Stimulated activated CD8-positive, alpha-beta memory T cell treated with anti-CD3 and anti-CD28 coated beads, Interleukin-4, amount 100 ng/mL, for 1 hour (primary cell): ENCODE measurements at places on chromosomes 7 and 10.

DNA sequence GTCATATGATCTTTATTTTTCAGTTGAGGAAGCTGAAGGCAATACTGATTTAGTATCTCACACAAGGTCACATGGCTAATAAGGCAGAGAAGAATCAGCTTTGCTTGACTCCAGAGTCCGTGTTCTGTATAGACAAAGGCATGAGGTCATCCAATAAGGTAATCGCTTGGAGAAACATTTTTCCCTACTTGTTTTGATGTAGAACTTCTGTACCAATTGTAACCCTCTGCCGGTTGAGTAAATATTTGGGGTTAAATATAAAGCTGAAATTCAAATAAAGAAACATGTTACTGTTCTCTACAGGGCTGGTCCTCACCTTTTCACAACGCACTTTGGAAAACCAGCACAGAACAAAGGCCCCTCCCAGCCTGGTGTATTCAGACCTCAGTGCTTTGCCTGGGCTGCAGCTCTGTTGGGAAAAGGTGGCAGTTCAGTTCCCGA is 83.0 kb upstream of the INSYN2A start:
- DNase-seq, result no peak

DNA sequence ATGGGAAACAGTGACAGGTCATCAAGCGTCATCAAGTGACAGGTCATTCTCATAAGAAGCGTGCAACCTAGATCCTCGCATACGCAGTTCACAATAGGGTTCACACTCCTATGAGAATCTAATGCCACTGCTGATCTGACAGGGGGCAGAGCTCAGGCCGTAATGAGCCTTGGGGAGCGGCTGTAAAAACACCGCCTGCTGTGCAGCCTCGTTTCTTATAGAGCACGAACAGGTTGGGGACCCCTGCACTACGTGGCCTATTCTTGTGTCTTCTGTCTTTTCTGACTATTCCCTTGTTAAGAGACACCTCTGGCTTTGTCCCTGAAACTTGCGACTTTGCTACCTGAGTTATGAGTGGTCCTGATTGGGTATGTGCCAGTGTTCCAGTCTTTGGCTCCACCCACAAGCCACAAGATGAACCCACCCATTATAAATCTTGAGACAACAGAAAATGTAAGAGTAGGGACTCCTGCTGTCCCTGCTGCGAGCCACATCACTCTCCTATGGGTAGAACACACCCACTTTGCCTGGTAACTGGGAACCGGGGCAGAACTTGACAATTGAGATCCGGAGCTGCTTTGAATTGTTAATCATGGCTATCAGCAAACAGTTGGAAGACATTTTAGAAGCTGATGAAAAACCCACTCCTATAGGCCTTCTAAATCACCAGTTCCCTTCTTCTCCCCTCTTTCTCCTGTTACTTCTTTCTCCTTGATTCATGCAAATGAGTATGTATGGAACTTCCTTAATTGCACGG is 55.8 kb upstream of the EXOC4 start:
- no peak for DNase-seq

GRCh38 chr10:111600772-111601171 is 523.9 kb downstream of the ADRA2A start:
- no peak for DNase-seq

GRCh38 chr10:128927497-128928161 is 539.4 kb upstream of the MGMT start:
- no peak for DNase-seq

GRCh38 chr7:80372415-80372814 is 139.4 kb downstream of the GNAT3 start:
- DNase-seq, result no peak

DNA sequence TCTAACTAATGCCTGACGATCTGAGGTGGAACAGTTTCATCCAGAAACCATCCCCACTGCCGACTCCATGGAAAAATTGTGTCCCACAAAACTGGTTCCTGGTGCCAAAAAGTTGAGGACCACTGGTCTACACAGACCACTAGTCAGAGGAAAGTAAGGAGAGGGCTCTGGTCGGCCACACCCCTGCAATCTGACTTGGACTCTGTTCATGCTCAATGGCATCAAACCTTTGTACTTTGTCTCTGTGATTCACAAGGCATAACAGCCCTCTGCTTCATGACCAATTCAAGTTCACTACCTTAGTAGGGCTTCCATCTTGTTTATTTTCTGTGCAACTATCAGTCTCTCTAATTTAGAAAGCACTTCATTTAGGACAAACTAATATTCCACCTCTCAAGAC is 1.8 kb downstream of the TUBAL3 start:
- DNase-seq, result no peak

DNA sequence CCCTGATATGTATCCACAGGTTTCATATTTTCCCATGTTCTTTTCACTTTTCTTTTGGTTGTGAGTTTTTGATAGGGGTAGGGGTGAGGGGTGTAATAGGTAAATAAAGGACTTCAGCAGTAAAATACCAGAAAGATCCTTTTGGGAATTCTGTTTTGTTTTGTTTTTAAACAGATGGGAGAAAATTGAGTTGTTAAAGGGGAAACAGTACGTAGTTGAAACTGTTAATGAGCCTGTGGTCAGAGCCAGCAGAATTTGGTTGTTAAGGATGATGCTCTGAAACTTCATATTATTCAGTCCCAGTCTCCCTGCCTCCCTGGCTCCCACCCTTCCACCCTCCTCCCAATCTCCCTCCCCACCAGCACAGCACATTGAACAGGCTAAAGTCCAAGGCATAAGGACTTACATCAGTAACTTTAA is 195.9 kb downstream of the CREB5 start:
- DNase-seq, result no peak

DNA sequence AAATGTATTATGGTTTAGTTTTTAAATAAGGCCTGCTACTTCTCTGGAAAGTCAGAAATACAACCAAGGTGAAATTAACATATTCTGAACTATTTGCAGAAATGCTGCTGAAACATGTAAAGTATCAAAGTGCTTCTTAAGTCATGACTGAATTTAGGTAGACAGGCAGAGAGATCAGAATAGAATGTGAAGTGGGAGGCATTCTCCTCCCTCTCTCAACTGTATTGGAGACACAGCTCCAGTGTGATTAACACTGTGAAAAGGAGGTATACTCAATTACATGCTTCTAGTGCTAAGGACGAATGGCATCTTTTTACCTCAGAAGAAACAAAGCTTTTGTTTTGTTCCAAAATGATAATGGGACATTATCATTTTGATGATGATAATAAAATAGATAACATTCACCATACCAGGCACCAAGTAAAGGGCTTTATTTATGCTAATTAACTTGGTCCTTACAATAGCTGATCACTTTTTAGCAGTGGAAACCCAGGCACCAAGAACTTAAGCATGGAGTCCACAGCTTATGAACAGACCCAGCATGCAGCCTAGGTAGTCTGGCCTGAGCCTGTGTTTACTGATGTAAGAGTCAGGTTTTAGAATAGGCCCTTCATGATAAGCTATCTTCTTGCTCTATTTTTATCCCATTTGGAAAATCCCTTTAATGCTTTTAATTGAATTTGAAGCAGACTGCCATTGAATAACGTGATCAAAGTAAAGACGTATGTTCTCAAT is 26.0 kb downstream of the PPP1R9A start:
- no peak for DNase-seq

DNA sequence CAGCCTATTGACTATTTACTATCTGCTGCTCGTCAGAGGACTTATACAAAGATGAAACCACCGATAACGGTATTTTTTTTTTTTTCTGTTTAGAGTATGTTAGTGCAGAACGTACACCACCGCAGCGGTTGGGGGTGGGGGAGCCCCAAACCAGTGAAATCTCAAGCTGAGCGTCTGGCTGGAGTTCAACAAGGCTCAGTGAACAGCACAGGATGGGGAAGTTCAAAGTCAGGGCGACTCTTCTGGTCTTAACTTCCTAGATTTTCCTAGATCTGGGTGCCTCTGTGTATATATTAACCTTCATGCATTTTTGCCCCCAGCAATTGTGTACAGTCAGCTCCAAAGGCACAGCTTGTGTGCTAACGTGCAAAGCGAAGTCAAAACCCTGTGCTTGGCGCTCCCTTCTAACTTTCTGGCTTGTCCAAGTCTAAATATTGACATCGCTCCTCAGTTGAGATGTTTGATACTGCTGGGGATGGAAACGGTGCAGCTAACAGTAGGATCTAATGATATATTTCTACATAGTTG is 1.1 kb downstream of the RHOBTB1 start:
- DNase-seq, result no peak

- no peak for DNase-seq
These were observed 774.2 kb downstream of the MAGI2 start for GRCh38 chr7:78679112-78679876.

GRCh38 chr10:121926157-121926556 is 1.7 kb downstream of the ATE1 start:
- DNase-seq, result no peak

DNA sequence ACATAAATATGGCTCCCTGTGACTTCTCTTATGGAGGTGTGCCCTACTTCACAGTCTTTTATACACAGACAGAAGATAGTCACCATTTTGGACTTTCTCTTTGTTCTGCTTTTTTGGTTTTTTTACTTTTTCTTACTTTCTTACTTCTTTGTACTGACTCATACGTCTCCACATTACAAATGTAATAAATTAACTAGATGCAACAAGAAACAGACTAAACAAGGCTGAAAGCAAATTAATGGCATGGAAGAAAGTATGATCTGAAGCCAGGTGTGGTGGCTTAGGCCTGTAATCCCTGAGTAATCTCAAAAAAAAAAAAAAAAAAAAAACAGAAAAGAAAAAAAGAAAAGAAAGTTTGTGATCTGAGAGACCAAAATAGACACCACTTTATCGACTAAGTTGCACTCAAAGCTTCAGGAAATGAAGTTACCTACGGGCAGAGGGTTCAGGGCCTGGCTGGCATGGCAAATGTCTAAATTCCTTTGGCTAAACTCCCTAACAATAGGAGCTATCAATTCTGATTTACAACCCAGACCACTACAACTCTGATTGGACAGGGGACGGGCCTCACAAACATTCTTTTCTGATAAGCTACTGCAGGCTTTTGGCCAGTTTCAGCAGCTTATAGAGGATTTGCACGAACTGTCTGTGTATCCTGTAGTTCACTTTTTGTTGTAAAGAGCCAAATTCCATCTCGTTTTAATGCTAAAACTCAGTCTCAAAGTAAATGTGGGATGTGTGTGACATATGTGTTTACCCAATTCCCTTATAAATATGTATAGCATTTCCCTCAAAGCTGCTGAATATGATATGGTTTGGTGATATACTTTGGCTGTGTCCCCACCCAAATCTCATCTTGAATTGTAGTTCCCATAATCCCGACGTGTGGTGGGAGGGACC is 129.1 kb downstream of the SEPTIN14 start:
- no peak for DNase-seq

DNA sequence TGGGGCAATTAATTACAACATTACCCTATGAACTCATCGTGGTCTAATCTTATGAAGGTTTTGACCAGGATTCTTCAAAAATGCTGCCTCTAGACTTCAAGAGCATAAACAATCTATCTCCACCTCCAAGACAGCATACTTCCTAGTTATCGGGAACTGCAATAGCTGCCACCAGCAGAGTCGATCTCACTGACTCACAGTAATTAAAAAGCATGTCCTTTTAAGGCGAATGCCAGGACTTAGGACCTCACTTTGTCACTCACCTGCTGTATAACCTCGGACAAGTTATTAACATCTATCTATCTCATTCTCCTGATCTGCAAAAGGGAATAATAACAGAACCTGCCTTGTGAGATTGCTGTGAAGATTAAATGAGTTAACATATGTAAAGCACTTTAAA is 666.0 kb upstream of the COBL start:
- no peak for DNase-seq

- no peak for DNase-seq
These were observed 11.7 kb downstream of the STAM start for GRCh38 chr10:17655567-17656146.

DNA sequence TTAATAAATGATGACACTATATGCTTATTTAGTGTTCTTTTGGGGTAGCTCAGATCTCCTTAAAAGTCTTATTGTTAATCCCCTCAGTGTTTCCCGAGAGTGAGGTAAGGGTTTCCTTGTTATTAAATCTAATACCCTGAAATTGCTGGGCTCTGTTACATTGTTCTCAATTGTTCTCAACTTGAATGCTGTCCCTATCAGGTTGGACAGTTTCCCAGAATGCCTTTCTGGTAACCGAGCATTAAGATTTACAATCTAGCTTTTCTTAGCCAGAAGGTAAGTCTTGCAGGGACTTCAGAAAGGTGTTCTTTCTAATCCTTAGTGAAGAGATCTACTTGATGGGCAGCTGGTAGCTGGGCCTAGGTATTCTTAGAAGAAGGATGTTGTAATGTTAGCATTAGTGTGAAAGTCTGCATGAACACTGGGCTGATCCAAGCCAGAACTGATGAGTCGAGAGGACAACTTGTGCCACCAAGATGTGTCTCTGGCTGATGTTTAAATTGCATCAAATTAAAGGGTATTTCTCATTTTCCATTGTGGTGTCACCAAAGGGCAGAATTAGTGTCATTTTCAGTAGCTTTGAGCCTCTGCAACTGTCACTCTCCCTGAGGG is 89.9 kb downstream of the SND1 start:
- DNase-seq, result no peak

DNA sequence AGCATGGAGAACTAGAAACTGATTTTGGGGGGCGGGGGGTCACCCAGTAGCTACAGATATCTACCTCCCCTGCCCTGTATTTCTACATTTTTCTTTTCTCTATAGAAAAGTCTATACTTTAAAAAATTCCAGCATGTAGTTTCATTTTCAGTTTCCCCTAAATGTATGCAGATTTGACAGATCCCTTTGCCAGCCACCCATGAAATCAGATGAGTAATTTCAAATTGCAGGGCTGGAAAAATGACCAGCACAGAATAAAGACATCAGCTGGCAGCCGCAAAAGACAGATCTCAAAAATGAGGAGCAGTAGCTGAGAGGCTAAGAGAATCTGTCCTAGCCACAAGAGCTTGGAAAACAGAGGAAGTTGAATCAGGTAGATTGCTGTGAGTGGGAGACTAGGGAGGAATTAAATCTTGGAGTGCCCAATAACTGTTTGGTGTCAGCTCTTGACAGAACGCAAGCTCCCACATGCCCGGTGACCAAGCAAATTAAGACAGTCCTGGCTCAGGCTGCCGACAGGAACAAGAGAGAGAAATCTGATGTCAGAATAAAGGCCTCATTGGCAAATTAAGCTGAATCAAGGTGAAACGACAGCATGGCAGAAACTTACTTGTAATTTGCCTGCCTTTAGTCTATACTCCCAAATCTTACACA is 24.5 kb downstream of the ADRB1 start:
- no peak for DNase-seq

DNA sequence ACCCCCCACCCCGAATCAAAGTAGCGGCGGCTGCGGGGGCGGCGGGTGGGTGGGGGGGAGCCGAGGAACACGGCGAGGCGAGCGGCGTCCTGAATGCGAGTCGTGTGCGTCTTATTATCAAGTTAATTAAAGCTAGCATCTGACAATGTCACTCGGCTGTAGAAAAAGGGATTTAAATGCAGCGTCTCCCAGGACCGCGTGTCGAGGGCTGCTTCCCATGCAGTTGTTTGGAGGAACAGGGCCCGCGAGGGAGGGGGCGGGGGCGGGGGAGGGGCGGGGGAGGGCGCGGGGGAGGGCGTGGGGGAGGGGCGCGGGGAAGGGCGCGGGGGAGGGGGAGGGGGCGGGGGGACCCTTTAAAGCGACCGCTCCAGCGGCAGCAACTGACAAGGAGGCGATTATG is 2.7 kb upstream of the UNCX start:
- DNase-seq, result no peak

- DNase-seq, result no peak
These were observed 140.4 kb upstream of the RHEB start for GRCh38 chr7:151660141-151660540.
